ENCODE measurements at places on chromosomes 4 and X.

- DNase-seq, result no peak
These were observed 392.6 kb upstream of the FTHL17 start for GRCh38 chrX:31464306-31464915.

GRCh38 chrX:134461437-134461836 is 1.5 kb downstream of the HPRT1 start:
- DNase-seq, result no peak

DNA sequence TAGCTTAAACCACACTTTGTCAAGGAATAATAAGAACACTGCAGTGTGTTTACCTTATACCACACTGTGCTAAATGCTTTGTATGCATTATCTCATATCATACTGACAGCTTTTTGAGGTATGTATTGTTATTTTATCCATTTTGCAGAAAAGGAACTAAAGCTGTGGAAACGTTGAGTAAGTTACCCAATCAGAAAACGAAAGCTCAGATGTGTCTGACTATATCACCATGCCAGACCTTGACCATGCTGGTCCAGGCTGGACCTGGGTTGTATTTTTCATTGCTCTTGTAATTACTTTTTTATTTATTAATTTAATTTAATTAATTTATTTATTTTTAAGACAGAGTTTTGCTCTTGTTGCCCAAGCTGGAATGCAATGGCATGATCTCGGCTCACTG is 2.1 kb downstream of the HSD17B11 start:
- no peak for DNase-seq

DNA sequence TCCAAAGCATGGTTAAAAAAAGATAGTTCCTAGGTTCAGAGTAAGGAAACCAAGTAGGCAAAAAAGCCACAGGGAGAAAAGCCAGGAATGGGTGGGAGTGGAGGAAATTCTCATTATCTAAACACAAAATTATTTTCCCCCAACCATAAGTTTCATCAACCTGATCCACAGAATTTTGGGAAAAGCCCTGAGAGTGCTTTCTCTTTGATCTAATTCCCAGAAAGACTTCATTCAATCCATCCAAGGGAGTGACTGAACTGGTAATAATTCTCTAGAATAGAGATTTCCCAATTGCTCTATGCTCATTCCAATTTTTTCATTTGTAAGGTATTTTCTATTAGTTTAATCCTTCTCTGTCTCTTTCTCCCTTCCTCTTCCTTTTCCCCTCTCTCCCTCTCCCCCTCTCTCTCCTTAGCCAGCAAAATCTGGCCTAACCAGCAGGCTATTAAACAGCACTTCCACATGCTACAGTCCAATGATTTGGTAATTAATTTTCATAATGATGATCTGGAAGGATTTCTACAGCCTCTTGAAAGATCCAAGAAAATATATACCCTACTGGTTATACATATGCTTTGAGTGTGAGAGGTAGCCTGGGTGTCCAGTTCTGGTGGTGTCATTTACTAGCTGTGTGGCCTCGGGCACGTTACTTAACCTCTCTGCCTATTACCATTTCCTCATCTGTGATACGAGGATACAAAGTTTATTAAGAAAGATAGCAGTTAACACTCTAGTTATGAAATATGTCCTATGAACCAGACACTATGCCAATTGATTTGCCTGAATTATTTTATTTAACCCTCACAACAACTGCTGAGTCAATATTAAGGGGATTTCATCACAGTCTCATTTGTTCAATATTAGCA is 251.5 kb upstream of the RASGEF1B start:
- DNase-seq, result no peak

DNA sequence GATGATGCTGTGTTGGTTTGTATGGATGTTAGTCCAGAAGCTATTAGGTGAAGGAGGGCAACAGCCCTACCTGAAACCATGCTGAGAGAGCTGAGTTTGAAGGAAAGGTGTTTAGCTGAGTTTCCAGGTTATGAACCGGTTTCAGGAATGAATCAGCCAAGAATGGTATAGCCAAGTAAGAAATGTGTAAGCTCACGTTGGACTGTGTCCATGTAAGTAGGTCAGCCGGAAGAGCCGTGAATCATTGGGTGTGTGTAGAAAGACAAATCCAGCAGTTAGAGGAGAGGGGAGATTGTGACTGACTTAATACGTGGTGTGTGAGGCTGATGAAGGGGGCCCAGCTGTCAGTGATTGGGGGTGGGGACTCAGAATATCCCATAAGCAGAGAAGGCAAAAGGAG is 77.2 kb upstream of the SPIN4 start:
- DNase-seq, result no peak

DNA sequence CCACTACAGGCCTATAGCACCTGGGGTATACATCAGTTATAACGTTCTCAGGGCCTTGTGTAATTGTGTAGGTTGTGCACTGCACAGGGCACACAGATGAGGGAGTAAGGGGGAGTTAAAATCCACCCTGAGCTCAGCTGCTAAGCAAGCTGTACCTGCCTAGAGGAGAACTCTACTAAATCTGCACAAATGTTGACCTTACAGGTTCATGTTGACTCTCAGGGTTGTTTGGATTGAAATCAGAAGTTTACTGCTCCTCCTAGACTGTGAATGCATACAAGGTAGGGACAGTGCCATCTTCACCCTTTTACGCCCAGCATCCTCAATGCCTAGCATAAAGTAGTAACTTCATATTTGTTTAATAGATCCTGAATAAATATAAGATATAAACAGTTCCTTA is 89.8 kb downstream of the SMARCA1 start:
- no peak for DNase-seq

All from activated naive CD4-positive, alpha-beta T cell (primary cell).